ENCODE measurements at places on chromosomes 5 and 9.

- DNase-seq = no peak
Observed at GRCh38 chr9:137685741-137686420, 67.1 kb downstream of the EHMT1 start.

GRCh38 chr9:36011379-36011778 is 25.3 kb upstream of the RECK start:
- DNase-seq = no peak

DNA sequence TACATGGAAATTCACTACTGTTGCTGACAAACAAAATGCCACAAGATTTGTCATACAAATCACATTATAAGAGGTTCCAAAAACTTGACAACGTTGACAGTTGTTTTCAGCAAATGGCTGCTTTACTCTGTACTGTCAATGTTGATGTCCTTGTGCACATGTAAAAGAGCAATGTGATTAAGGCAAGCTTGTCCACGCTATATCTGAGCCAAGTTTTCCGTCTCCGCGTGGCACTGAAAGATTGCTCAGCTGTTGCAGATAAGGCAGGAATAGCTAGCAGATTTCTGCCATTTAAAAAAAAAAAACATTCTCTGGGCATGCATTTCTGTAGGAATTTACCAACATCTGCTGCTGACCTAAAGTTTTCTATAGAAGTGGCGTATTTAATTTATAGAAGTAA is 46.4 kb upstream of the MEF2C start:
- DNase-seq = no peak

- DNase-seq = no peak
Observed at GRCh38 chr5:56861893-56862485, 46.6 kb downstream of the MAP3K1 start.

DNA sequence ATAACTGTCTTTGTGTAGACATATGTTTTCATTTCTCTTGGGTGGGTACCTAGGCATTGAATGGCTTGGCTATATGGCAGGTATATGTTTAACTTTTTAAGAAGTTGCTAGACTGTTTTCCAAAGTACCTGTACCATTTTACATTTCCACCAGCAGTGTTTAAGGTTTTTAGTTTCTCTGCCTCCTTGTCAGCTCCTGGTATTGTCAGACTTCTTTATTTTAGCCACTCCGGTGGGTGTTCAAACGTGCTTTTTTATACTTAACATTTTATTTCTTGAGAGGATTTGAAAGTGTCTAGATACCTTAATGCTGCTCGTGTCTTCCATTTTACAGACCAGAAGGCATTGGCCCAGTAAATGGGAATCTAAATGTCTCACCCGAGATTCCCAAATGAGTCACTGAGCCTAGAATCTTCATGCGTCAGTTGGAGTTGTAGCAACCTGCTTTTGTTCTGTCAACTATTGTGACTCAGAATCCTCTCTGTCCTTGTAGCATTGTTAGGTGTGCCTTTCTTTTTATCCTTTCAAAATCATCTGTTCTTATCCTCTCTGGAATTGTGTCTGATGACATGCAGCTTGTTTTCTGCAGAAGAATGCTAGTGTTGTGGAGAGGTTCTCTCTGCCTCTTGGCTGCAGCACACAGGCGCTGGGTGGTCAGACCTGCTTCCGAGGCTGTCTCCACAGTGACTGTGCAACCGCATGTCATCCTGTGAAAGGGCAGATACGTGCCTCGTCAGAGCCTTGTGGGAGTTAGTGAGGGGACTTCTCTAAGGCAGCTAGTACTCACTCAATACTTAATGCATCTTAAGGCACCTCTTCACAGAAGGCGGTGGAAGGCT is 291.8 kb downstream of the AOPEP start:
- DNase-seq = no peak

DNA sequence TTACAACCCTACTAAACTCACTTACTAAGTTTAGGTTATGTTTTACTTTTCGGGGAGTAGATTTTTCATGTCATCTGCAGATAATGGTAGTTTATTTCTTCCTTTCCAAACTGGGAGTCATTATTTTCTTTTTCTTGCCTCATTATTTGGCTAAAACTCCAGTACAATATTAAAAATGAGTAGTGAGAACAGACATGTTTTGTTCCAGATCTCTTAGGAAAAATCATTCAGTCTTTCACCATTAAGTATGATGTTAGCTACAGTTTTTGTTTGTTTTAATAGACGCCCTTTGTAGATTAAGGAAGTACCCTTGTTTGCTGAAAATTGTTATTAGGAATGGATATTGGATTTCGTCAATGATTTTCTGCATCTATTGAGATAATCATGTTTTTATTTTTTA is 472.0 kb upstream of the PAPPA start:
- no peak for DNase-seq

- DNase-seq = no peak
Observed at GRCh38 chr5:109455598-109456096, 45.9 kb upstream of the PJA2 start.

DNA sequence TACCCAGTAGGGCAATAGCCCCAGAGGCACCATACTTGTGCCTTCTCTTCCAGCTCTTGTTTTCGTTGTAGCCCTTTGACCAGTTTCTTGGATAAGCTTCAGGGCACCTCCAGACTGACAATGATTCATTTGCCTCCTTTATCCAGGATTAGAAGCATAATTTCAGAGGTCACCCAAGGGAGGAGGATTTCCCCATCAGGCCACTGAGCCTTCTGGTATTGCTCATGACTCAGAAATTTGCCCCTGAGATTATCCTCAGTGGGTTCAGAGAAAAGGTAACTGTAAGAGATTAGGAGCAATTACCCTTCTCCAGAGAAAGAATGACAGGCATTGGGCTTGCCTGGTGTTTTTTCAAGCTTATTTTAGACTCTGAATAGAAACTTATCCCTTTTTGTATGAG is 147.9 kb downstream of the MSX2 start:
- DNase-seq = no peak

DNA sequence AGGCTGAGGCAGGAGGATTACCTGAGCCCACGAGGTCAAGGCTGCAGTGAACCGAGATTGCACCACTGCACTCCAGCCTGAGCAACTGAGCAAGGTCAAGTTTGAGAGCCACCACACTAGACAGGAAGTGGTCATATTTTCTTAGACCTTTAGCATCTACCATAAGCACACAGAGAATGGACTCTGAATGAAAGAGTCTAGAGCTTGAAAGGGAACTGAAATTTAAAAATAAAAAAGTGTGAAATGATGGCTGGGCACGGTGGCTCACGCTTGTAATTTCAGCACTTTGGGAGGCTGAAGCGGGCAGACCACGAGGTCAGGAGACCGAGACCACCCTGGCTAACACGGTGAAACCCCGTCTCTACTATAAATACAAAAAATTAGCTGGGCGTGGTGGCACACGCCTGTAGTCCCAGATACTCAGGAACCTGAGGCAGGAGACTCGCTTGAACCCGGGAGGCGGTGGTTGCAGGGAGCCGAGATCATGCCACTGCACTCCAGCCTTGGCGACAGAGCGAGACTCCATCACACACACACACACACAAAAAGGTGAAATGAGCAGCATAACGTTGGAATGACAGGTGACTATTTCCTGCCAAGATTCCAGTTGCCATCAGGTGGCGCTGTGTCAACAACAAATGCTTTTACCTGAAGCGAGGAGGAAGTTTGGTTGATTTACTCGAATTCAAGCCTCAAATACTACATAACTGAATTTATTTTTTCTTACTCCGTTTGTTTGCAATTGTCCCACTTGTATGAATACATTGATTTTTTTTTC is 21.3 kb upstream of the AK3 start:
- peak; percentile 77 for DNase-seq

DNA sequence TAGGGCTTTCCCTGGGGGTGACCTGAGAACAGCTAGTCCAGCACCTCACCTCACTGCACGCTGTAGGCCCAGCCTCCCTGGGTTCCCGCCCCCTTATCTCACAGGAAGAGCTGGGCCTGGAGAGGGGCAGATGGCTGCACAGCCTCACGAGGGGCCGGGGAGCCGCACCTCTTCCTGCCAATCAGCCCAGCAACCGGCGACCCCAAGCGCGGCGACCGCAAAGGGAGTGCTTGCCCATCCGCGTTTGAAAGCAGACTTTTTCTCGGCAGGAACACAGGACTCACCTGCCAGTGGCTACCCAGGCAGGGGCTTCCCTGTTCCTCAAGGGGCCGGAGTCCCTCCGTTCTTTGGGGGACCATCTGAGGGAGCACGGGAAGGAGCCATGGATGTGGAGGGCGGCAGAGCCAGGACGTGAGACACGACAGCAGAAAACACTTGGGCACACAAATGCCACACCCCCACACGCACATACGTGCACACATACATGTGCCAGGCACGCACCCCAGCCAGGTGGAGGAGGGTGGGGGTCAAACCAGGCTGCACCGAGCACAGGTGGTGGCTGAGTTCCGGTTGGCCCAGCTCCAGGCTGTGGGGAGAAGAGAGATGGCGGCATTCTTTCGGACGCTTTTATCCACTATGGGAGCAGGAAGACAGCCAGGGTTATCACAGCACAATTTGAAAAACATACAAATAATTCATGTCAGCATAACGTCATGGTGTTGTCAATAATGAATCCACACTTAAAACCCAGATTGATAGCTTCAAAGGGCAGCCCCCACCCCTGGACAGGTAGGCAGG is 11.3 kb downstream of the TMEM250 start:
- DNase-seq = no peak

DNA sequence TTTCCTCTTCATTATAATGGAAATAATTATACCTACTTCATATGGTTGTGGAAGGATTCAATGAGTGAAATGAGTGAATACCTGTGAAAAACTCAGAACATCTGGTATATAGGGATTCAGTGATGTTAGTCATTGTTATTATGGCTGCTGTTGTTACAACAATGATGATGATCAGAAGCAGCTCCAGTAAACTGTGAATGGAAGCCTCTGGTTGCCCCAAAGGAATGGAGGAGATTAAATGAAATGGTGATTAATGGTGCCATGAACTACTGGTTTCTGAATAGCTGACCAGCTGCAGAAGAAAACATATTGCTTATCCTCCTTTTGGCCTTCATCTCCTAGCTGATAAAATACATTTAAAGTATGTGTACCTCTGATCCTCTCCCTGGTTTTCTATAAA is 372.0 kb downstream of the ARHGEF28 start:
- DNase-seq = no peak

- DNase-seq = no peak
Observed at GRCh38 chr9:104774132-104774531, 10.2 kb downstream of the NIPSNAP3B start.

DNA sequence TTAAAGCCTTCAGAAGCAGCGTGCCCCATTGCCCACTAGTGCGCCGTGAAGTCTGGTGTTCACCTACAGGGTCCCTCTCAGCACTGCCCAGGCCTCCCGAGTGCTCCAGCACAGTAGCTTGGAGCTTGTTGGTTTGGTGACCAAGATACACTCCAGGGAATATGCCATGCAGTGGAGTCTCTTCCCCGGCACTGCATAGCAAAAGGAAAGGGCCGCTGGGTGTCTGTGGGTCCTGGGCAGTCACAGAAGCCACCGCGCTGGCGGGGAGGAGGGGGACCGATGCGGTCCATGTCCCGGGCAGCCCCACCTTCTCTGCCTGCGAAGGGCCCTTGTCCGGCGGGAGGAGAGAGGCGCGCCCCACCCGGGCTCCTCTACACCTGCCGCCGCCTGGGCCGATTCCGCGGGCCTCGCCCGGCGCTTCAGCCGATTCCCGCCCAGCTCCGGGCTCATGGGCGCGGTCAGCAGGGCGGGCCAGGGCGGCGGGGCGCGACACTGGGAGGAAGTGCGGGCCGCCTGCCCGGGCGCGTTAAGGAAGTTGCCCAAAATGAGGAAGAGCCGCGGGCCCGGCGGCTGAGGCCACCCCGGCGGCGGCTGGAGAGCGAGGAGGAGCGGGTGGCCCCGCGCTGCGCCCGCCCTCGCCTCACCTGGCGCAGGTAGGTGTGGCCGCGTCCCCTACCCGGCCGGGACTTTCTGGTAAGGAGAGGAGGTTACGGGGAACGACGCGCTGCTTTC is at the start of gene SYK:
Gene SYK, plus strand, starts transcription at position 579 of the 732 bp plus-strand sequence. CDS start 42,080 bp downstream, outside the sequence.
- no peak for DNase-seq

DNA sequence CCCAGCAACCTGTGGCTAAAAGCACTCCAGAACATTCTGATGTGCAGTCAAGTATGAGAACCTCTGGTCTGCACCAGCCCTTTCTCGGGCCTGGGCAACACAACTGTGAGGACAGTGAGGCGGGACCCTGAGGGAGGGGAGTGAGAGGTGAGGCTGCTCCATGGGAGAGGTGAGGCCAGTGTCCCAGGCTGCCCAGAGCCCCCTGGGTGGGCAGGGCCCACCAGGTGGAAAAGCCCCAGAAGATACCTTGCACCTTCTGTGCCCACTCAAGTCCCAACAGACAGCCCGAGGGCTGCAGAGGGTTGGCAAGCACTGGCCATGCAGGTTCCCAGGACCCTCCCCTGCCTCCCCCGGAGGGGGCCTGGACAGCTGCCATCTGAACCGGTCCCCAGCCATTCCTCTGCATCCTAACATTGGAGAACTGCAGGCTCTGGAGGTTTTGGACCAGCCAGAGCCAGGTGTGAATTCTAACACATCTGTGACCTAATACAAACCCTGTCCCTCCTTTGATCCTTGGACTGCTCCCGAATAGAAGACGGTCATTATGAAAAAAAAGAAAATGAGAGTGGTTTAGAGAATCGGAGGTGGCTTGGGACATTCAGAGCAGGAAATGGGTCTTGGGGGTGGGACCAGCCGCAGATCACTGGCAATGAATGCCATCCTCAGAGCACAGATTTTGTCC is 57.0 kb downstream of the DUSP1 start:
- DNase-seq = no peak

GRCh38 chr9:37972351-37972848 is 68.5 kb upstream of the SLC25A51 start:
- no peak for DNase-seq

GRCh38 chr5:155252025-155252424 is 238.5 kb downstream of the KIF4B start:
- no peak for DNase-seq

DNA sequence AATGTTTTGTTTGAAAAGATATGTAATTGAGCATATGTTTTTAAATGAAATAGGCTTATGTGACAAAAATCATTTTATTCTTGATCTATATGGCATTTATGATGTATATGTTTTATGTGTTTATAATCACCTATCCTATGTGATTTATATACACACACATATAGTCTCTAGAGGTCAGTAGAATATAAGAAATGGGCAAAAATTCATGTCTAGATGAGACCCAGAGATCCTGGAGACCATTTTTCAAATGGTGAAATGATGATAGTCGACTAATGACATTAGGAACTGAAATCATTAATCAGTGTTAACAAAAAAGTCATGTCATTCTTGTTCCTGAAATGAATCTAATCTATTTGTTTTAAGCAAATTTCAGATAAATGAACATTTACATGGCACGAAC is 709.2 kb upstream of the WWC1 start:
- no peak for DNase-seq
